T47D (cell line): ENCODE measurements at places on chromosomes 2 and 18.

GRCh38 chr2:185240796-185241195 lies 497.8 kb upstream of the FSIP2 start:
- no peak for DNase-seq

DNA sequence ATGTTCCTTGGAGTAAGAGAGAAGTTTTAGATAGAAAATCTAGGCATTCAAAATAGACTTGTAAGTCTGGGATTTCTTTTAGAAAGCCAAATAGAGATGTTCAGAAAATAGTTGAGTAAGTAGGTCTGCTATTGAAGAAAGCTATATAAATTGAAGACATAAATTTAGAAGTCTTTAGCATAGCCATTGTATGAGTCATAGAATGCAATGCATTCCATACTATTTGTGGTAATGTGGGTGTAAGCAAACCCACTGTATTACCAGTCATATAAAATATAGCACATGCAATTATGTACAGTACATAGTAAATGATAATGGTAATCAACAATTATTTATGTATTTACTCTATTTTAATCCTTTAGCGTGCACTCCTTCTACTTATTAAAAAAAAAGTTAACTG lies 14.1 kb downstream of the MC4R start:
- no peak for DNase-seq

DNA sequence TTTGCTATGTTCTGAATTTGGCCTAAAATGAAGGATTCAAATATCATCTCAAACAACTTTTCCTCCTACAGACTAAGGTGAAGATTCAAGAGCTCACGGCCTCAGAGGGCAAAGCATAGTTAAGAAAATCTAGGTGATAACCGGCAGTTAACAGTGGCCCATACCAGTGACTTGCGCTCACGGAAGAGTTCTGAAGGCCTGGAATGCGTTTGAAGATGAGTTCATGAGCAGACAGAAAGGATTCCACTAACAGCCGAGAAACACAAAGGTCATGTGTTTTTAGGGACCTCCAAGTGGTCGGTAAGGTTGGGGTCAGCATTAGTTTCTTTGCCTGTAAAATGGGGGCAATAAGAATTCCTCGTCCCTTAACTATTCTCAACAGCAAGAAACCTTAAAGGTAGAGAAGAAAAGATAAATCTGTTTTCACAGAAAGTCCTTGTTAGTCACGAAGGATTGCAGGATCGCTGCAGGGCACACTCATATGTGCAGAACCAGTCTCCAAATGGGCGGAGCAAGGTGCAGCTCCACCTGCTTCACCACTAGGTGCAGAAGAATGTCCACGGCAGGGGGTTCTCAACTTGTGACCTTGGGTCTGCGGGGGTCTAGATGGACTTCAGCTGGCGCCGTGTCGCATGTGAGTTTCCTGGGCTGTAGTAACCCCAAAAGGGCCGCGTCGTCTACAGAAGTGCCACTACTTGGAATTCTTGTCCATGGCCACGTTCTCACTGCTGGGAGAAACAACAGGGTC lies 708 bp upstream of the RPIA start:
- peak; percentile 40 for DNase-seq

DNA sequence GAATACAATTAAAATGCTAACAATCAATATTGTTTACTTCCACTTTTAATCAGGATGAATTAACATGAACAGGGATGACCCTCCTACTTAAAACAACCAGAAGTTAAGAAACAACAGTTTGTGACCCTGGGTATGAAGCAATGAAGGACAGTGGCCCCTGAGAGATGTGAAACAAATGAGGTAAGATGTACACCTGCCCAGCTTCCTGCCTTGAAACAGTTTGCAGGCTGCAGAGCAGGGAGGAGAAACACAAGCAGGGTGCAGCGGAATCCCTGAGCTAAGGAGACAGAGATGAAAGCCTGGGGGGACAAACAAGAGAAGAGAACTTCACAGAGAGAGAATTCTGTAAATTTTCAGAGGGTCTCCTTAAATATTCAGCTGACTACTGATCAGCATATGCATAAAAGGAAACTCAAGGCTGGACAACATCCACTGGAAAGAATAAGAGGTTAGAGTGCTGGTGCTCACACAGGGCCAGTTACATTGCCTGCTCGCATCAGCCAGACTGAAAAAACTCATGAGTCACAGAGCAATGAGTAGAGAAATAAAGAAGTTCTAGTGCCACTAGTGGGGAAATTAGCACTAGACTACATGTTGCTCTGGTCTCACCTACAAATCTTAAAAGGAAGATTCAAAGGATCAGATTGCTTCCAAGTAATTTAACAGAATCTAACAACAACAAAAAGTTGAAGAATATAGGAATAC lies 106.4 kb downstream of the PID1 start:
- no peak for DNase-seq

- peak; percentile 11 for DNase-seq
Measured at GRCh38 chr2:1854729-1855547, 110.6 kb upstream of the PXDN start.

- no peak for DNase-seq
Measured at GRCh38 chr2:41180387-41180786, 728.5 kb upstream of the SLC8A1 start.

DNA sequence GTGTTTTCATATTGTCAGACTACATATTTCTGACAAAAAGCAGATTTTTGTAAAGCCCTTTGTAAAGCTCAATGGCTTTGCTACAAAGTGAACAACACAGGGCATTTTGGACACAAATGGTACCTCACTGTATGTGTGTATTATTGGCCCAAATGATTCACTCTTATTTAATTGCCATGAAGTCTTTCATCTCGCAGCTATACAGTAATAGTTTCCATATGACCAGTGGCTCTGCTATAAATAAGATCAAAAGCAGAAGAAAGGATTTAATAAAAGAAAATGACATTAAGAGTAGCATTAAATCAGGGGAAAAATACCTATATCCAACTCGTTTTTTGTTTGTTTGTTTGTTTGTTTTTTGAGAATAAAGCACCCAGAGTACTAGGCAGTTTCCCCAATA lies 284.0 kb upstream of the CCDC68 start:
- no peak for DNase-seq

GRCh38 chr2:74708883-74709282 lies 54.8 kb downstream of the SEMA4F start:
- DNase-seq, result no peak
